ENCODE measurements at places on chromosomes 12 and 14.

DNA sequence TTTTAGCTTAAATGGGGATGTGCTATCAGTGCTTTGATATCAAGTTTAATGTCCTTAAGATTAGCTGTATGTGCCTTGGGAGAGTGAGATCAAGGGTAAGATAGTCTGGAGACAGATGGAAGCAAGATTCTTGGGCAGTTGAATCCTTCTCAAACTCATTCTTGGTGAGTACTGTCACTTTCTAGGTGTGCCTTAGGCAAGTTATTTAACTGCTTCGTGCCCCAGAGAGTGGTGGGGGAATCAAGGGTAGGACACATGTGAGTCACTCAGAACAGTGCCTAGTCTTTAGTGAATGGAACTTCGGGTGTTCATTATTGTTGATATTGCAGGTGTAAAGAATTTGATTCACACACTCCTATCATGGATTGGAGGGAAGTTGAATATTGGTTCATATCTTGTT lies 803.7 kb downstream of the DIO2 start:
- DNase-seq = no peak

DNA sequence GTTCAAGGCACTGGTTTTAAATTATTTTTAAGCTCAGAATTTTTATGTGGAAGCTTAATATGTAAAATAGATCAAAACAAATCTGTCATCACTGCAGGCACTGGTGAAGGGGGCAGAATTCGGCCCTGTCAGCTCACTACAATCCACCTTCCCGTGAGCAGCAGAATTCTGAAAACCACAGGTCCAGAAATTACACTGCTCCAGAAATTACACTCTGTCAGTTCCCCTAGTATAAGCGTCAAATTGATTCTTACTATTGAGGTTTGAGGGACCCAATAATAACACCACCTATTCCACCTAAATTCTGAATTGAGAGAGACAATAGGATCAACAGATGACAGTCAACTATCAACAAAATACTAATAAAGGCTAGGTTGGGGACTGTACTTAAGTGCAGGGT lies 245.5 kb downstream of the PHLDA1 start:
- DNase-seq = no peak

- no peak for DNase-seq
Measured at GRCh38 chr12:12477532-12477890, 85.2 kb downstream of the DUSP16 start.

GRCh38 chr12:66379616-66380015 lies 77.3 kb downstream of the HELB start:
- DNase-seq = no peak

DNA sequence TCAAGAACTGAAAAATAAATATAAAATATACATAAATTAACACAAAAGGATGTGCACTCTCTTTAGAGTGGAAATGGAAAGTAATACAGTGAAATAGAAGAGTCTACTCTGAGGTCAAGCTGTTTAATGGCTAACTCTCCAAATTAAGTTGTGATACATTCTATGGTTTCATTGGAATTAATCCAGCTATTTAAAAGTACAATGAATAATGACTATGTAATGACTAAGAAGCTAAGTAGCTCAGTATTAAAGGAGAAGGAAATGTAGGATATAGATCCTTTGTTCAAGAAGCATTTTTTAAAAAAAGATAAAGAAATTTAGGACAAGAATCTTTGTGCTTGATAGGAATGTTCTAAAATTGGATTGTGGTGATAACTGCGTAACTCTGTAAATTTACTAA lies 85.3 kb downstream of the LRP6 start:
- no peak for DNase-seq

- no peak for DNase-seq
Measured at GRCh38 chr12:13144266-13144828, 40.9 kb upstream of the GSG1 start.

GRCh38 chr14:61602733-61603077 lies 92.6 kb upstream of the HIF1A start:
- no peak for DNase-seq

DNA sequence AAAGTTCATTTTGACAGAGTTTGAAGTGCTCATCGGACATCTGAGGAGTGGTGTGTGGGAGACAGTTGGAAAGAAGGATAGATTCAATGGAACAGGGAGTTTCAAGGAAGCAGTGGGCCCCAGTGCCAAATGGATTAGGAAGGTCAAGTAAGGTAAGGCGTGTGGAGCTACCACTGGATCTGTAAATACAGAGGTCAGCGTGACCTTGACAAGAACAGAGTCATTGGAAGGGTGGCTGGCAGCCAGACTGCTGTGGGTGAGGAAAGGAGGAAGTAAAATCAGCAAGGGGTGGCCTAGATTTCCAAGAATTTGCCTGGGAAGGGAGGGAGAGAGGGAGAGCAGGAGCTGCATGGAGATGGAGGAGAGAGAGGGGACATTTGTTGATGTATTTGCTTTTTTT lies 68.2 kb upstream of the IGF1 start:
- DNase-seq = no peak

DNA sequence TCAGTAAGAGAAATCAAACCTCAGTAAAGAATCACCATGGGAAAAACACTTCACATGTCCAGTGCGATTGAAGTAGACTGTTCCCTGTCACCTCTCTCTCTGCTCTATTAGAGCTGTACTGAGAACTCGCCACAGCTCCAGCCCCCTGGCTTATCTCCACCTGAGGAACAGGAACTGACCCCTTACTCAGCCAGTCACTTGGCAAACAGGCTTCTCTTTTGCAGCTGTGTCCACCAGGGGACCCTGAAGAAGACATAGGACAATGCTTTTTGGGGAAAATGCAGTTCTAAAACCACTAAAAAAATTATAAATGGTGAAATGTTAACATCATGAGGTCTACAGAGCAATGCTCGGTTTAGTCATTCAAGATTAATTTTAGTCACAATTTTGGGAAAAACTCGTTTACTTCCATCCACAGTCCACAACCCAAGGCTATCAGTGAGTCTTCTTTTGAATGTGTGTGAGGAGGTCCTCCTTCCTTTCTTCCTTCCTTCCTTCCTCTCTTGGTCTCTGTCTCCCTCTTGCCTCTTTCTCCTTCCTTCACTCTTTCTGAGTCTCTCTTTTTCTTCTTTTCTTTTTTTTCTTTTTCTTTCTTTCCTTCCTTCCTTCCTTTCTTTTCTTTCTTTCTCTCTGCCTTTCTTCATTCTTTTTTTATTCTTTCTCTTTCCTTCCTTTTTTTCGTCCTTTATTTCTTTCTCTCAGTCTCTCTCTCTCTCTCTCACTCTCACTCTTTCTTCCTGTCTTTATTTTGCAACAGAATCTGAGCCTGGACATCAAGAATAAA lies 1189.5 kb upstream of the TMEM132C start:
- DNase-seq = no peak

- no peak for DNase-seq
Measured at GRCh38 chr12:27428466-27428865, 18.1 kb upstream of the SMCO2 start.

DNA sequence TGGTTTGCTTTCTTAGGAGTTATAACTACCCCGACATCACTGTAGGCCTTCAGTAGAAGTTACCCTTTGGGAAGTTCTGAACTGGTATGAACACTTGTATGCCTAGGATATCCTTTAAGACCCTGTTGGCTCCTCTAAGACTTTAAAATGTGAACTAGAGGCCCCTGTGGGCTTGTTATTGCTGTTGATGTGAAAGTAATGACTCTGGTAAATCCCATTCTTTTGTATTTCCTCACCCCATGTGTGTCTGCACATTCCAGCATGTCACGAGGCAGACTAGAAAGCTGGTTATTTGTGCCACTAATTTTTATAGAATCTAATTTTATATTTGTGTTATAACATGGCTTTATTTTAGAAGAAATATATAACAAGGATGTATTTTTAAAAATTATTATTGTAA lies 48.9 kb downstream of the SERPINA10 start:
- DNase-seq = no peak

GRCh38 chr14:54762296-54762695 lies 140.3 kb downstream of the GCH1 start:
- no peak for DNase-seq

GRCh38 chr12:122282061-122282460 lies 15.8 kb upstream of the VPS33A start:
- no peak for DNase-seq

DNA sequence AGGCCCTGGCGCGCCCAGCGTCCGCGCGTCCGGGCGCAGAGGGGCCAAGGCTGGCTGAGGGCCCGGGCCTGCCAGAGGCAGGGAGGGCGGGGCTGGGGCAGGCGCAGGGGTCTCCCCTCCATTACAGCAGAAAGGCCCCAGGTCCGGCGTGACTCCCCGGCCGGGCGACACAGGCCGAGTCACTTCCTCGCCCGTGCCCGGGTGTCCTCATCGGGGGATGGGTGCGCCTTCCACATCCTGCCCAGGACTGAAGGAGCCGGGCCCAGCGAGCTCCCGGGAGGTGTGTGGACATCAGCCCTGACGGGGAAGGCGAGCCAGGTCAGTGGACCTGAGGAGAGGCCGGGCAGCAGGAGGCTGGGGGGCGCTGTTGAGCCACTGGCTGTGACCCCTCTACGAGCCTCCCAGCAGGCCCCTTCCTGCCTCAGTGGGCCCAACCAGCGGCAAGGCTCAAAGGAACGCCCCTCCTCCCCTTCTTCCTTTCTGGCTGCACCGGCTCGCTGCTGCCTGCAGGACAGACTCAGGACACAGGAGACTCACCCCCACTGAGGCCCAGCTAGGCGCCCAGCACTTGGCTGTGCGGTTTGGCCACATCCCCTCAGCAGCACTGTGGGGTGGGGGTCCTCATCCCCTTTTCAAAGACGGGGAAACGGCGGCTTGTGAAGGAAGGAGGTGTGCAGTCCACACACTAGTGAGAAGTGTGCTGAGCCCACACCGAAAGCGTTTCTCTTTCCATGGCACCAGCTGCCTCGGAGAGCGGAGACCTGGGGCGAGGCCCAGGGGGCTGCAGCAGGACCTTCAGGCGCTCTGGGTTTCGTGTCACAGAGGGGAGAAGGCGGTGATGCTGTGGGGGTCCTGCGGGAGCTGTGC lies 606 bp downstream of the TNFAIP2 start:
- no peak for DNase-seq

DNA sequence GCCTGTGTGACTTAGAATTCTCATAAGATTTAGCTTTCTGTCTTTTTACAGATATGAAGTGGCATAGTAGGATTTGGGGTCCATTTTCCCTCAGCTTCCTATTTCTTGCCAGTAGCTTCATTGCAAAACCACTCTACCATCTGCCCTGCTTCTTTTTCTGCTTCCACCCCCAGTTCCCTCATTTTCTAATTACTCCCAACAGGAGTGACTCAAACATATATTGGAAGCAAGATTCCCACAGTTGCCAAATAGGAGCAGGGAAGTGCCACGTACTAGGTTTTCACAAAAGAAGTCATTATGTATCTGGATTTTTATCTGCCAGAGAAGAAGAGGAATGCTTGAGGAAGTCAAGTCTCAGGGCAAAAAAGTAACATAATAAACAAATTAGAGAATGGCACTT lies 64.1 kb downstream of the ANO4 start:
- no peak for DNase-seq
